ENCODE measurements at places on chromosomes 2 and 18. TPM values are rescaled to one million over a fixed set of nuclear protein-coding genes. Genes with fewer than 3 reads are reported as not detected.

Gene MPP4
- total RNA-seq, result 0.45 TPM

Gene WNT6
- total RNA-seq, result 7.9 TPM

Gene ARHGAP25
- total RNA-seq, result 172 TPM

Gene DNER
- not detected for total RNA-seq

DNA sequence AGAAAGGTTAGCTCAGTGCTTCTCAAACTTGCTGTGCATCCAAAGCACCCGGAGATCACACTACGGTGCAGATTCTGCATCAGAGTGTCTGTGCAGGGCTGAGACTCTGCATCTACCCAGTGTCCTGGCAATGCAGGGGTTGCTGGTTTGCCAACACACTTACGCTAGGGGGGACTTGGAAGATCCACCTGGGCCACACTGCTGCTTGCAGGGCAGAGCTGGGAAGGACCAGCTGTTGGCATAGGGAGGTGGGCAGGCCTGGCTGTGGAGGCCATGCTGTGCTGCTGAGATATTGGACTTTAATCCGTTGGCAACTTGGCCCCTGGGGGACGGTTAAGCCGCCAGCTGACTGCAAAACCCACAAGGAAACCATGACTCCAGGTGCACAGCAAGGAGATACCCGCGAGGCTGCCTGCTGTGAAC lies 397.6 kb upstream of the HS6ST1 start:
- no peak for DNase-seq

- peak; percentile 52 for DNase-seq
Observed at GRCh38 chr18:26405190-26405801, 143.1 kb downstream of the KCTD1 start.

- no peak for DNase-seq
Observed at GRCh38 chr18:63149302-63149587, 170.3 kb downstream of the BCL2 start.

DNA sequence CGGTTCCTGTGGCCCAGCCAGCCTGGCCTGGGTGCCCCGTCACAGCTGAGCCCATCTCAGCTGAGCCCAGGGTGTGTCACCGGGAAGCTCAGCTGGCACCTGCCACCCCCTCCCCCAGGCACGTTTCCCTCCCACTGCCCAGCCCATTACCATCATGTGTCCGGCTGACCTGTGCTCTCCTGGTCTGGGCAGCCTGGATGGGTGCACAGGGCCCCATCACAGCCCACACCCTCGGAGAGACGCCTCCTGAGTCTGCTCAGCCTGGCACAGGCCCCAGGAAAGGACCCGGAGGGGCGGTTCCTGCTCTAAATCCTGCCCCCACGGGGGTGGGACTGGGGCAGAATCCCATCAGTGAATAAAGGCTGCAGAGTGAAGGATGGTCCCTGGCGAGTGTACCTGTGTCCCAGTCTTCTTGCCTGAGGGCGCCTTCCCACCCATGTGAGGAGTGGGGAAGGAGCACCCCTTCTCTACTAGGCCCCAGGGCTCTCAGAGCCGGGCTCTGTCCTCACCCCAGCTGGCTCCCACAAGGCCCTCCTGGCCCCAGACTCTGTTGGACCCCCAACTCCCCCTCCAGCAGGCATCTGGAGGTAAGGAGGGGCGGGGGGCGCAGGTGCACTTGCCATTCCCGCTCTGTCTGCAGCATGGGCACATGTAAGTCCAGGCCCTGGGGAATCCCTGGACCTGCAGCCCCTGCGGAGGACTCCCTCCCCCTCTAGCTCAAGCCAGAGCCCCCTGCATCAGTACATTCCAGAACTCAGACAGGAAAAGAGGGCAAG lies 21.2 kb downstream of the GPC1 start:
- DNase-seq, result no peak

- DNase-seq, result no peak
Observed at GRCh38 chr2:219278655-219279150, 463 bp upstream of the DNAJB2 start.

GRCh38 chr2:152825834-152826233 lies 107.4 kb downstream of the ARL6IP6 start:
- DNase-seq, result no peak

- no peak for DNase-seq
Observed at GRCh38 chr2:111662771-111663470, 221.1 kb downstream of the ANAPC1 start.

GRCh38 chr2:229884775-229885699 lies 36.8 kb downstream of the TRIP12 start:
- DNase-seq, result no peak

Gene GAL3ST2
- total RNA-seq, result not detected

DNA sequence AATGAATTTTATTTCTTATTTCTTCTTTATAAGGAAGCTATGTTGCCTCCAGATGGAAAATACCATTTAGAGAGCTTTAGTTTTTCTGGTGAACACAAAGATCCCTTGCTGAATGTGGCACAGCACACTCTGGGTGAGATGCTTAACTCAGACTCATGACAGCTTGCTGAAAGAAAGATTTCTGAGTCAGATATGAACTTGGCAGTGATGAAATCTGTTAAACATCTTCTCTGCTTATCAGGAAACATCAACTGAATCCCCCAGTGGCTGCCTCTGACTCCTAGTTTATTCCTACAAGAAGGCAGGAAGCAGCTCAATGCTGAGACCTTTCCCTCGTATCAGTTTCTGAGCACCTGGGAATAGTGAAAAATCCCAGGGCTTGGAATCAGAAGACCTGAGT lies 162.8 kb downstream of the OSR1 start:
- DNase-seq, result no peak

Gene GPC1
- 0.87 TPM for total RNA-seq

DNA sequence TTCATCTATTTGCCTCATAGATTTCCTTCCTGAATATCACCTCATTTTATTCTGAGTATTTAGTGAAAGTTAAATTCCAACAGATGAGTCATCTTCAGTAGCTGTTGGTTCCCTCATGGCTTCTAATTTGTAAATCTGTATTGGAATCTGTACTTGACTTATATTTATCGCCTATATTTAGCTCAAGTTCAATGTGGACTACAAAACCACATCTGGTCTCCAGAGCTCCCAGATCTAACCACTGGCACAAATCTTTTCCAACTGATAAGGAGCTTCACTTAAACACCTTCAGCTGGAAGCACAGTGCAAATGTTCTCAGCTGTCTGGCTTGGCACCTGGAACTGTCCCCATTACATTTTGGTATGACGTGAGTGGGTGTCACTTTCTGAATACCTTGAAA lies 82.8 kb upstream of the DSEL start:
- peak; percentile 48 for DNase-seq

Gene RSAD2
- 12.4 TPM for total RNA-seq

- DNase-seq, result no peak
Observed at GRCh38 chr2:147008481-147008880, 836.3 kb upstream of the ACVR2A start.

GRCh38 chr2:151482171-151482725 lies 72.5 kb downstream of the RIF1 start:
- no peak for DNase-seq

DNA sequence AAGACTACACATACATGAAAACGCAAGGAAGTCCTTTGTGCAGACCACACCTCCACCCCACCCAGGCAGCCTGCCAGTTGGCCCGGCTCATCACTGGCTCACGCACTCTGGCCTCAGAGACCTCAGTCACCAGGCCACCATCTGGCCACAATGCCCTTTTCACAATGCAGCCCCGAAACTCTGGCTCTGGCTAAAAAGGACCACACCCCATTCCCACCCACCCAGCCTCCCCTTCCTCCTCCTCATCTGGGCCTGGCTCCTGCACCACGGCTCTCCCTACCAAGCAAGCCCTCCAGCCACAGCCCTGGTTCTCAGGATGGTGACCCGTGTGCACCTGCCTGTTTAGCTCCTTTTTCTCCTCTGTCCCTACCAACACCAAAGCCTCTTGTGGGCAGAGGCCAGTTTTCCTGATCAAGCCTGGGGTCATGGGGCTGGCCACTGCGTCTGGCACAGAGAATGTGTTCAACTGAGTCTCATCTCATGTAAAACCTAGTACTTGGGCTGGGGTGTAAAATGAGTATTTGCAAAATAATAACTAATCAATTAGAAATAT lies 7.4 kb downstream of the HDAC4 start:
- no peak for DNase-seq
